Activated CD4-positive, alpha-beta T cell treated with anti-CD3 and anti-CD28 coated beads, Interleukin-2, Interleukin-4, amounts not matched to agents 100 ng/mL and 50 ng/mL, durations not matched to agents 16 hours and 8 hours (primary cell): ENCODE measurements at places on chromosomes 2 and 18.

DNA sequence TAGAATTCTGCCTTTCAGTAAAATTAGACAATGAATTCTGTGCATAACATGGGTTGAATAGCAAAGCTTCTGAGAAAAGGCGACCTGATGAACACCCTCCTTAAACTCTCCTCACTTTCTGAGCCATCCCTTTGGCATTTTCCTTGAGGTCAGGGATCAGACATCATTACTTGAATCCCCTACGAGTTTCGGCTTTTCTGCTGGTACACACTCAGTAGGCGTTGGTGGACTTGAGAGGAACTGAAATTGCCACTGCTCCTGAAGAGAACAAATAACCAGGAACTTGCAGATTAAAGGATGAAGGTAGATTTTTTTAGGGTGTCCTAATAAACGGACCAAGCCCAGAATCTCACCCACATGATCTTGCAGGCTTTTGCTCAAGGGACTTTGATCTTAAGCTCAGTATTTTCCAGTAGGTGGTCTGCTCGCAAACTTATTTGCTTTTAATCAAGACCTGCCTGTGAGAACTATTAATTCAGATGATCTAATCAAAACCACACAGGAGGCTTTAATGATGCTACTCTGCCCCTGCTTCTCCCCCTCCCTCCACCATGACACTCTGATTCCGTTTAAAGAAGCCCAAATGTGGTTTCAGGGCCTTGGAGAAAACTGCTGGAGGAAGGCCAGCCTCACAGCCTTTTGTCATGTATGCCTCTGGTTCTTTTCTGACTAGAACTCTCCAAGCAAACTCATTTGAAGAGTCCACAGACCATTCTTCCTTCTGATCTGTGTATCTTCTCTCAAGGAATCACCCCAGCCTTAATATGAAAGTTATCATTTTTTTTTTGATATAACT lies 124.9 kb downstream of the PRKCE start:
- DNase-seq = no peak

DNA sequence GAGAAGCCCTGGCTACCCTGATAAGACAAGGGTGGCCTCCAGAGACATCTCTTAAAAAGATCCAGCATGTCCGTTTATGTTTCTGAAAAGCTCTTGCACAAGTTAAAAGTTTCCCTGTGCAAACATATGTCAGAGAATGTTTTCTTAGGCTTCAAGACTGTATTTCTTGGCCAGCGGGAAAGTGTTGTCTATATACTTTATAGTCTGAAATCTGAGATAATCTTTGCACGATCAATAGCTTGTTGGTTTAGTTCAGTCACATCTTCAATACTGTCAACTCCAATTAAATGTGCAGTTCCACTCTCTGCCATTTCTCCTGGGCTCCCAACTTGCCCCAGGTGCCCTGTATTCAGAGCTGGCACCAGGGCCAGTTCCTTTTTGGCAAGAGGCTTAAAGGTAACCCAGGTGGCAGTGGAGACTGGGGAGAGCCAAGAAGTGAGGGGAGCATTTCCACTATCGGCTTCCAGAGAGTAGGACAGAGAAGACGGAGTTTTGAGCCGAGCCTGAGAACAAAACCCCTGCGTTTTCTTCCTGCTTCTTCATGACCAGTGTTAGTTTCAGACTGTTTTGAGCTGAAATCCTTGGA lies 64.4 kb downstream of the ACOXL start:
- DNase-seq = no peak

DNA sequence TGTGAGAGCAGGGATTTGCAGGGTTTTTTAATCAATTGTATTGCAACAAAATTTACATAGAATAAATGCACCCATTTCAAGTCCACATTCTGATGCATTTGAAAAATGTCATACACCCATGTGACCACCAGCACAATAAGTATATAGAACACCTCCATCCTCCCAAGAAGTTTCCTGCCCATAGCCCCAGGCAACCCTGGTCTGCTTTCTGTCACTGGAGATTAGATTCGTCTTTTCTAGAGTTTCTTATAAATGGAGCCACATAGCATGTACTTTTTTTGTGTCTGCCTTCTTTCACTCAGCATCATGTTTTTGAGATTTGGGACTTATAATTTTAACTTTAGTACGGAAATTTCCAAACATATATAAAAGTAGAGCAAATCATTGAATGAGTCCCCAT lies 127.2 kb upstream of the EPAS1 start:
- no peak for DNase-seq

DNA sequence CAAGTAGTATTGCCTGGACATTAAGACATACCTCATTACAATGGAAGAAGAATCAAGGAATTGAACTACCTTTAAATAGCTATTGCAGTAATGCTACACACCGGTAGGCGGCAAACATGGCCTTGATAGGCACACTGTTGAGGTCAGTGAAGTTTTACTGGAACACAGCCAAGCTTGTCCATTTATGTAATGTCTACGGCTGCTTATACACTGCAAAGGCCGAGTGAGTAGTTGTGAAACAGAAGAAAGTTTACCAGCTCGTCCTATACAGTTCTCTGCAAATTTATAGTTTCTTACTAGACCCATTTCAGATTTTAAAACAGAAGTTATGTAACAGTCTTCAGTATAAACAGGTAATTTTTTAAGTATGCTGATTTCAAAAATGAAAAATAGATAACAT lies 38.8 kb downstream of the PPP4R1 start:
- DNase-seq = peak; percentile 13

- no peak for DNase-seq
Observed at GRCh38 chr2:174574657-174575056, 22.9 kb downstream of the WIPF1 start.

GRCh38 chr18:25174324-25174723 lies 177.6 kb downstream of the ZNF521 start:
- DNase-seq = no peak

DNA sequence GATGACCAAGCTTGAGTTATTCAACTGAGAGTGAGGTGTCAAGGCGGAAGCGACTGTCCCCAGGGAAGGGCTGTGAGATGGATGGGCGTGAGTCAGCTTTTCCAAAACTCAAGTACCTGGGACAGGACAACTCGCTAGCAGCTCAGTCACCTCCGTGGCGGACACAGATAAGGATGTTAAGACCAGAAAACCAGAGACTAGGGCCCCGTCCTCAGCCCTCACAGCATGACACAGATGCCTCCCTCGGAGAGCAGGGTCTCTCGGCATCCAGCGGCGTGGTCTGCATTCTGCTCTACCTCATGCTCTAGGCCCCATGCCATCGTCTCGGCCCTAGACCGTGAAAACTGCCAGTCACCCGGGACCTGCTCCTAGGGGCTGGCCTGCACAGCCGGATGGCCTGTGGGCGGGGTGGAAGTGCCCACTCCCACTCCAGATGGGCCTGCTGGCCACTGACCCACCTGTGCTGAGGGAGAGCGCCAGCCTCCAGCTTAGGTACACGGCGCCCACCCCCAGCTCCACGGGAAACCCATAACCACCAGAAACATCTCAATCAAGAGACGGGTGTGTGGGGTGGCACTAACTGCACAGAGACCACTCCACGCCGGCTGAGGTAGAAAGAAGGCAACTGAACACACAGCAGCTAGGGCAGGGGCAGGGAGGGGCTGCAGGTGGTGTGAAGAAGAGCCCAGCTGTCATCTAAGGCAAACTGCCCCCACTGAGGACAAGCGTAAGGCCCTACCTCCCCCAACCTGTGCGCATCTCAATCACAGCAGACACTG lies 39.8 kb downstream of the ANO7 start:
- DNase-seq = no peak

GRCh38 chr2:72956050-72956395 lies 38.7 kb downstream of the EMX1 start:
- DNase-seq = no peak

DNA sequence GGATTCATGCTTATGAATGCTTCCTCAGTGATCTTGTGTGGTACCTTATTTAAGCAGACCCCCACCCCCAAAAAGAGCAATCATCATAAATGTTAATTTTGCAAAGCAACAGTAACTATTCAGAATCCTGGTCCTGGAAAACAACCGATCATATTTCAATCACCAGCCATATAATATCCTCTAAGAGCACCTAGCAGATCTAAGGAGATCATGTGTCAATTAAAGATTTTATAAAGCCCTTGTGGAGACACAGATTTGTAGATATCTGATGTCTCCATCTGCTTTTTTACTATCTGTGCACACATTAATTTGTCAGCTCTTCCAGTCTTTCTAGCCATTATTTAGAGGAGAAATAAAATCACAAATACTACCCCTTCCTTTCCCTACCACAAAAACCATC lies 423.7 kb downstream of the TGIF1 start:
- DNase-seq = no peak

DNA sequence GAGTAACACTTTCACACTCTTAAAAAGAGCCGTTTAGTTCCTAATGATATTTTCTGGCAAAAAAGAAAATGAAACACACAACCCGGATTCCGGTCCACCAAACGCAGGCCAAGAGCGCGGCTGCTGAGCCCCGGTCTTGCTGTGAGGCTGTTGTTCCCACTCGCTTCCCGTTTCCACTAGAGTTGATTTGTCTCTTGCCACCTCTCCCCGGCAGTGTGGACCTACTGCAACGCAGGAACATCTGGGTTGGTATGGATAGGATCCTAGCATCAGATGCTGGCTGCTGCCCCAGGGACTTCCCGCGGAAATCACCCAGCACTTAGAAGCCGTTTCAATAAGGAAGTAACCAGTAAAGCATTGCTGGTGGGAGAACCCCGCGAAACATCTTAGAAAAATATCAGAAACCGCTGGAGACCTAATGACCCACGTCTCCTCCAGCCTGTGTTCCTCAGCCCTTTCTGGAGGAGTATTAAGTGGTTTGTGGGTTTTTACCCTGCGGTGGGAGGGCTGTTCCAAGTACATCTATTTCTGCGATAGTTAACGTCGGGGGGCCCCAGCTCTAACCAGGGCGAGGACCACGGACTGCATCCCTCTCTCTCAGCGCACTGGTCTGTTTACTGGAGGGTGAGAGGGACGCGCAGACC lies 939 bp downstream of the DOCK10 start:
- DNase-seq = peak; percentile 75

- DNase-seq = no peak
Observed at GRCh38 chr2:22189893-22190480, 1066.2 kb downstream of the TDRD15 start.

DNA sequence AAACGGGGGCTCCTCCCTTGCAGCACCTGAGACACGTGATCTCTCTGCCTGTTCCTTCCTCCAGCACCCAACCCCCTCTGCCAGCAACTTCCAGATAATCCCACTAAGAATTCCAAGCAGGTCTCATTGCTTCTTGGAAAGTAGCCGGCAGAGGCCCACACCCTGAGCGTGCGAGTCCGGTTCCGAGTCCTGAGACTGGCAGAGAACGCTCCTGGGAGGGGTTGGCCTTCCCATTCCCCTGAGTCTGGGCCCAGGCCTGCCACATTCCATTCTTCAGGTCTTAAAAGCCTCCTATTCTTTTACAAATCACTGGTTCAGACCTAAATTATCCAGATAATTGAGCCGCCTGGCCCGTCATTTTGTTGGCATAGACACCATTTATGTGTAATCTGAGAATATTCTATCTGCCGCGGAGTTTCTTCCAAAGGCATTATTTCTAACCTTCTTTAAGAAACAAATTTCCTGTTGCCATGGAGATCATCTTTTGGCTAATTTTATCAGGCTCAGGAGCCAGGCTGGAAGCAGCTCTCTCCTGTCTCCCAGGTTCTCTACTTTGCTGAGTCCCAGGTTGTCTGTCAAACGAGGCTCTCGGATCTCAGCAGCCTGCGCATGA lies 165.4 kb downstream of the MYCN start:
- no peak for DNase-seq

DNA sequence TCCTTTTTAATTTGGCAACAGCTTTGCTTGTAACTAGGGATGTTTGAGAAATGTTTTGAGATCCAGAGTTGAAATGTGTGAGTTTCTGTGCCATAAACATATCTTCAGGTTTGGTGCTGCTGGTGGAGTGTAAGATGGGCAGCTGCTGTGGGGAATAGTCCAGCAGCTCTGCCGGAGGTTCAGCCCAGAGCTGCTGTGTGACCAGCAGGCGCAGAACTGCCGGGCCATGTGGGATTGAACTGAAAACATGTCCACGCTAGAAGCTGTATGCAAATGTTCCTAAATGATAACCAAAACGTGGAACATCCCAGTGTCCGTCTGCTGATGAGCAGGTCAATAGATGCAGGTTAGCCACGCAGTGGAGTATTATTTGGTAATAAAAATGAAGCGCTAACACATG lies 99.6 kb downstream of the DGKD start:
- DNase-seq = no peak

GRCh38 chr2:227415538-227416424 lies 28.0 kb upstream of the SCYGR1 start:
- peak; percentile 34 for DNase-seq

GRCh38 chr18:37383036-37383785 lies 182.4 kb downstream of the CELF4 start:
- no peak for DNase-seq

DNA sequence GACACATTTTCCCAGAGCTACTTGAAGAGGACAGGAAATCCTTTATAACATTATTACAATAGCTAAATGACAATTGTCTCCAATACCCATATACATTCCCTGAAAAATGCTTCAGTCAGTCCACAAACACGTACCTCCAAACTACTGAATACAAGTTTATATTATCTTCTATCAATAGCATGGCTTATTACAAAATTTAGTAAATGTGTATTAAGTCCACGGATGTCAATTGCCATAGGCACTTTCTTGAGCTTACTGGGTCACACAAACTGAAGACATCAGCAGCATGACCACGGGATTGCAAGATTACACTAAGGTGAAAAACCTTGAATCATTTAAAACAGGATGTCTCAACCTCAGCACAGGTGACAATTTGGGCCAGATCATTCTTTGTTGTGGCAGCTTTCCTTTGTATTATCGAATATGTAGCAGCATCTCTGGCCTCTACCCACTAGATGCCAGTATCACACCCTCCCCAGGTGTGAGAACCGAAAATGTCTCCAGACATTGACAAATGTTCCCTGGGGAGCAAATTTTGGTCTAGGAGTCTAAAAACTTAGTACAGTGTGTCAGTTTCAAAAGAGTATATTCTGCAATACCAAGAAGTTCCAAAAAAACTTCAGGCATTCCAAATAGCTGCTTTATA lies 1.4 kb downstream of the MBD2 start:
- DNase-seq = peak; percentile 70

- no peak for DNase-seq
Observed at GRCh38 chr2:127559454-127559853, 24.0 kb downstream of the MYO7B start.

- DNase-seq = peak; percentile 27
Observed at GRCh38 chr18:49360582-49360981, 99.9 kb downstream of the DYM start.

- DNase-seq = no peak
Observed at GRCh38 chr2:217857624-217858506, 144.9 kb downstream of the TNS1 start.

GRCh38 chr2:46900381-46900780 lies 15.2 kb downstream of the MCFD2 start:
- DNase-seq = no peak

- no peak for DNase-seq
Observed at GRCh38 chr2:120957905-120958304, 222.2 kb downstream of the GLI2 start.

- DNase-seq = no peak
Observed at GRCh38 chr2:166651991-166652390, 157.9 kb upstream of the SCN7A start.

GRCh38 chr2:178025551-178026185 lies 46.9 kb downstream of the PDE11A start:
- DNase-seq = no peak

GRCh38 chr18:13374096-13374467 lies 155.5 kb downstream of the LDLRAD4 start:
- no peak for DNase-seq

GRCh38 chr2:85273738-85274731 lies 53.8 kb downstream of the TGOLN2 start:
- DNase-seq = peak; percentile 14

- no peak for DNase-seq
Observed at GRCh38 chr2:105578166-105578565, 166.5 kb upstream of the NCK2 start.

- DNase-seq = no peak
Observed at GRCh38 chr2:15652801-15653200, 61.1 kb downstream of the DDX1 start.
